T-helper 17 cell (primary cell): ENCODE measurements at places on chromosomes 7 and 10.

DNA sequence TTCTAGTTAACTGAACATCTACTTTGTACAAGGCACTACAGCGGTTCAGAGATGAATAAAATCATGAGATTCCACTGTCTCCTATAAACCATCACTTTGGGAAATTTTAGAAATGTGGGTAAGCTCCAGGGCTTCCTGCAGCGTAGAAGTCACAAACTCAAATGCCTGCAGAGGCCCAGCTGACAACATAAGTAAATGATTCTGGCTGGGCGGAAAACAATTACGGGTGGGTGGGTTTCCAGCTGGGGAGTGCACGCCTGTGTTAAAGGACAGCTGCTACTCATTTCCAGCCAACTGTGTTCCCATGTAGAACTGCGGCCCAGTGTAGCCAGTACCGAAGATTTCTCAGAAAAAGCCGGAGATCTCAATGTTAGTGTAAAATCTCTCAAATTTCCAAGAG lies 69.5 kb upstream of the ATRNL1 start:
- H3K4me3 ChIP-seq, result no peak overlapping the region
- H3K27ac ChIP-seq, result no peak overlapping the region

DNA sequence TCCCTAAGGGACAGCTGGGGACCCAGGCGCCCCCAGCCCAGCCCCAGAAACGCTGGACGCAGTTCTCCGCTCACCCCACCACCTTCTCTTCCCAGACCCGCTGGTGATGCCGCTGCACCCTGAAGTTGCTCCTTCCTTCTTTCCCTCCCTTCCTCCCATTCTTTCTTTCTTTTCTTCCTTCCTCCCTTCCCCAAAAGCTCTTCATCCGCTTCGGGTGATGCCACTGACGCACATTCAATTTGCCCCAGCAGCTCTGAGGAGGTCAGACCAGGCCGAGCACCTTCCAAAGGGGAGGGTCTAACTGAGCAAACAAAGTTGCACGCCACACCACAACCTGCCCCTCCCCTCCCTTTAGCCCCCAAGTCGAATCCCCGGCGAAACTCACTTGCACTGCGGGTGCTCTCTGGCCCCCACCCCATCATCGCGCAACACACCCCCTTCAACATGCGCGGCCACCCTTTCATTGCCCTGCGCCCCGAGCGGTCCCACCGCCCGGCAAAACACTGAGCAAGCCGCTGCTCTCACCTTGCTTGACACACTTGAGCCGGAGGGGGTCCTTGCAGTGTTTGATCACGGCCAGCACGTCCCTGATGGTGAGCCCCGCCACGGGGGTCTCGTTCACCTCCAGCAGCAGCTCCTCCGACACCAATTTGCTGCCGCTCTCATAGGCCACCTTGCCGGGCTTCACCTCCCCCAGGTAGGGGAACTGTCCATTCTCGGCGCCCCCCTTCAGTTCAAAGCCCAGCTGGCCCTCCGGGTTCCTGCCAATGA lies 787 bp downstream of the MAGI2 start:
- H3K36me3 ChIP-seq, result peaks cover 2% of the 10 kb centered on the region
- peaks cover 27% of the 10 kb centered on the region for H3K27me3 ChIP-seq
- no peak for DNase-seq
- H3K4me3 ChIP-seq, result no peak overlapping the region
- no peak overlapping the region for H3K27ac ChIP-seq

DNA sequence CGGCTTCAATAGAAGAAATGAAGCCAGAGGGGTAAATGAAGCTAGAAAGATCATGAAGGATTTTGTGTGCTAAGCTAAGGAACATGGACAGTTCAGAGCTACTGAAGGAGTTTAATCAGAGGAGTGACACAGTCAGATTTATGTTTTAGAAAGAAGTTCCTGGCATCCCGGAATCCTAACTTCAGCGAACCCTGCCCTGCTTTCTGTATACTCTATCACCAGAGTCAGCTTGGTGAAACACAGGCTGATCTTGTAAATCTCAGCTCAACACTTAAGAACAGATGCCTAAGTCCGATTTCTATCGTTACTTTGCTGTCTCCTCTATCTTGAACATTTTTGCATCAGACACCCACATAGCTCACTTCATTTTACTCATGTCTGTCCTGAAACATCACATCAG lies 9.1 kb downstream of the AHR start:
- H3K27me3 ChIP-seq, result no peaks in the 10 kb centered on the region
- DNase-seq, result no peak
- H3K36me3 ChIP-seq, result peaks cover 2% of the 10 kb centered on the region
- H3K4me3 ChIP-seq, result no peak overlapping the region

- no peak overlapping the region for H3K27ac ChIP-seq
- peaks cover 3% of the 10 kb centered on the region for H3K36me3 ChIP-seq
- H3K27me3 ChIP-seq, result no peaks in the 10 kb centered on the region
- H3K4me1 ChIP-seq, result peaks cover 13% of the 10 kb centered on the region
- no peak for DNase-seq
- no peak overlapping the region for H3K4me3 ChIP-seq
These were observed 7.8 kb downstream of the ZNF680 start for GRCh38 chr7:64555046-64555445.

DNA sequence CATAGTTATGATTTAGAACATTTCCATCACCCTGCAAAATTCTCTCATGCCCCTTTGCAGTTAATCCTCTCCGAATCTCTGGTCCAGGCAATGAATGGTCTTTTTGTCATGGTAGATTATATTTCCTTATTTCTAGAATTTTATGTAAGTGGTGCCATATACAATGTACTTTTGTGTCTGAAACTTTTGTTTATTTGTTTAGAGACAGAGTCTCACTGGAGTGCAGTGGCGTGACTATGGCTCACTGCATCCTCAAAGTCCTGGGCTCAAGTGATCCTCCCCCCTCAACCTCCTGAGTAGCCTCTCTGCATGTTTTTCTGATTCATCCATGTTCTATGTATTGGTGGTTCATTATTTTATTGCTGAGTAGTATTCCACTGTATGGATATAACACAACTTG lies 23.2 kb upstream of the PDK4 start:
- no peak for DNase-seq
- H3K27ac ChIP-seq, result no peak overlapping the region
- no peaks in the 10 kb centered on the region for H3K36me3 ChIP-seq
- no peaks in the 10 kb centered on the region for H3K4me1 ChIP-seq
- H3K4me3 ChIP-seq, result no peak overlapping the region
- H3K27me3 ChIP-seq, result no peaks in the 10 kb centered on the region
